ENCODE measurements at places on chromosomes 6 and 20.

DNA sequence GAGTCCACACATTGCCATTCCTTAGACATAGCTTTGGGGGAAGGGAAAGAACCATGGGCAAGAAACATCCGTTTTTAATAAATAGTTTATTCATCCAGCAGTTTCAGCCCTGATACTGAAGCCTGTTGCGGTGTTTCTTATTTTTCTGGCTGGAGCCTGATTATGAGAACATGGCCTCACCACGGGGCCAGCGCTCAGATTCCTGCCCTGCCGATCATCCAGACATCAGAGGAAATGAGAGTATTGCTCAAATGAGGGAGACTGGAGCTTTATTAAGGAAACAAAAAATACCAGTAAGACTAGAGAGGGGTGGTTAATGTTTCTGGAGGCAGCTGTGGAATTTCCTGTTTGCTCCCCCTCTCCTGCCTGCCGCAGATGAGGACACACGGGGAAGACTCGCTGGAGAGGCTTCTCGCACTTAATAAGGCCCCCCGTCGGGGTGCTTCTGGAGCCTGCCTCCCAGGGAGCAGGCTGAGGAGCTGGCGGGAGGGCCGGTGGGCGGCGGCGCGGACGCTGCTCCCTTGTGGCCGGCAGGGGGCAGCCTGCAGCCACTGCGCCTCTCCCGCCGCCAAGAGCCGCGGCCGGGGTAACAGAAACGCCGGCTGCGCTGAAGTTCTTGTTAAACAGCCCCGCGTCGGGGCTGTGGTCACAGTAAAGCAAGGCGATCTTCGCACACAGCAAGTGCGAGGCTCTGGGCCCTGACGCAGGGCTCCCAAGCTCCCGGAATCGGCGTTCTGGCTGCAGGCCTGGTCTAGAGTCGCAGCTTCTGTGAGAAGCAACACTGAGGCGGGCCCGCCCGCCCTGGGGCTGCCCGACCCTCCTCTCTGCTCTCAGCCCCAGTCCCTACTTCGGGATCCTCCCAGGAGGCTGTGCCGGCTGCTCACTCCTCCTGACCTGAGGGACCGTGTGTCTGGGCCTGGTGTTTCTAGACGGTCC lies 17.5 kb downstream of the LEMD2 start:
- no peak for DNase-seq

- no peak for DNase-seq
Measured at GRCh38 chr6:81978230-81978629, 225.7 kb upstream of the TENT5A start.

DNA sequence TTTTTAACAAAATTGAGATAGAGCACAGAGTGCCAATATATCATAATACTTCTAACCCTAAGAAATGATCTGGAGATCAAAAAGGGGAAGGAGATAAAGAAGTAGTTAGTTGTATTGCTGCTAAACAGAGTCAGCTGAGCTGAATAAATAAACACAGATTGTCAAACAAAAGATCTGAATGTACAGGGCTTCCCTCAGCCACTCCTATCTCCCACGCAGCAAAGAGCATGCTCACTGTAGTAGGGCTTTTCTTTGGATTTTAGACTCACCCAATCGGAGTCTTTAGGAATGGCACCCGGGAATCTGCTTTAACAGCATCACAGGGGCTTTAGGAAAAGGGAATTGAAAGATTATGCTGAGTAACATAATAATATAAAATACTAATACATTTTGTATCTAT lies 222.2 kb upstream of the STXBP5 start:
- no peak for DNase-seq

GRCh38 chr6:169778646-169779045 lies 27.2 kb downstream of the ERMARD start:
- DNase-seq = no peak

GRCh38 chr20:44910690-44911262 lies 916 bp downstream of the PABPC1L start:
- DNase-seq = no peak

GRCh38 chr6:115133790-115134189 lies 791.0 kb upstream of the HS3ST5 start:
- no peak for DNase-seq

DNA sequence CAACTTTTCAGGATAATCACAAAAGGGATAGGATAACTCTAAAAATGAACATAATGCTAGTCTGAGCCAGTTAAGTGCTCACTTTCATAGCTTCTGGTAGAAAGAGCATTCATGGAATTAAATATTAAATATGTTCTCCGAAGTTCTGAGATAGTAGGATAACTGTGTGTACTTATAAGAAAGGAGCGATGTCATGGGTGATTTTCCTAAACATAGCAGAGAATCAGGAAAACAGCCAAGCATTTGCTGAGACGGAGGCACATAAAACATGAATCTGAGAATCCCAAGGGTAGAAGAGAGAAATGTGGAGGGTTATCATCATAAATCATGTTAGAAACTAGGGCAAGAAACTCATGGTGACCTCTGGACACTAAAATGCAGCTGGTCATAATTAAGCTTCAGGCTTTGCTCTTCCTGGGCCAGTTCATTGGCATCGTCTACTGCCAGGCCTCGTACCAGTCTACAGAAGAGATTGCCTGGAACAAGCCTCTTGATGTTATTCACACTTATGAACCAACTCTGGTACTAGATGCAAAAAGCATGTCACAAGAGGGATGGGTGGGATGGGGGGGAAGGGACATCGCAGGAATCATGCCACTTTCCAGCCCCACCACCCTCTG lies 436.6 kb downstream of the PRKN start:
- no peak for DNase-seq

DNA sequence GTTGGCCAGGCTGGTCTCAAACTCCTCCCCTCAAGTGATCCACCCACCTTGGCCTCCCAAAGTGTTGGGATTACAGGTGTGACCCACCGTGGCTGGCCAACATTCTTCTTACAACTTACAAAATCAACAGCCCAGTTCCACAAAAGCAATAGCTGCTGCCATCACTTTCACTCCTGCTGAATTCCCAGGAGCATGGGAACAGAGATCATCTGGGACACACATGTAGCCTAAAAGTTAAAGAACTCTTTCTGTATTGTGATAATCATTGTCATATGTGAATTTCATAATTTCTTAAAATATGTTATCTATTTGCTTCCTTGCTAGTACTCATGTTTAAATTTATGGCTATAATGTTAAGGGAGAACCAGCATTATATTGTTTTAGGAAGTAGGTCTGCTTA lies 51.7 kb downstream of the NCOA6 start:
- no peak for DNase-seq

- DNase-seq = no peak
Measured at GRCh38 chr6:40135491-40136072, 201.3 kb upstream of the MOCS1 start.

DNA sequence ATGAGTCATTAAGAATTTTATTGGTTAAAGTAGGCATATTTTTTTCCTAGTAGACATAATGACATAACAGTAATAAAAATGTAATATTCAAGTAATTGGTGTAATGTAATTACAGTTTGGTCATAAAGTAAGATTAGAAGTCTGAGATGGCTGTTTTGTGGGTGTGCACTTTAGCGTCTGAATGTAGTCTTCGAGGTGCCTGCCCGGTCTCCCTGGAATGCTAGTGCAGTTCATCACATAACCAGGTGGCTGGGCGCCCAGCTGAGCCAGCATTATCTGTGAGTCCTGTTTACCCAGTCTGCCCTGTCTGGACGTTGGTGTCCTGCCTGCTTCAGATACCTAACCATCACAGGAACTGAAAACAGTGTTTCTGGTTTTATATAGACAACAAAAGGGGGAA lies 419.1 kb downstream of the CDC5L start:
- DNase-seq = no peak

- no peak for DNase-seq
Measured at GRCh38 chr6:165220045-165220444, 89.4 kb downstream of the C6orf118 start.

DNA sequence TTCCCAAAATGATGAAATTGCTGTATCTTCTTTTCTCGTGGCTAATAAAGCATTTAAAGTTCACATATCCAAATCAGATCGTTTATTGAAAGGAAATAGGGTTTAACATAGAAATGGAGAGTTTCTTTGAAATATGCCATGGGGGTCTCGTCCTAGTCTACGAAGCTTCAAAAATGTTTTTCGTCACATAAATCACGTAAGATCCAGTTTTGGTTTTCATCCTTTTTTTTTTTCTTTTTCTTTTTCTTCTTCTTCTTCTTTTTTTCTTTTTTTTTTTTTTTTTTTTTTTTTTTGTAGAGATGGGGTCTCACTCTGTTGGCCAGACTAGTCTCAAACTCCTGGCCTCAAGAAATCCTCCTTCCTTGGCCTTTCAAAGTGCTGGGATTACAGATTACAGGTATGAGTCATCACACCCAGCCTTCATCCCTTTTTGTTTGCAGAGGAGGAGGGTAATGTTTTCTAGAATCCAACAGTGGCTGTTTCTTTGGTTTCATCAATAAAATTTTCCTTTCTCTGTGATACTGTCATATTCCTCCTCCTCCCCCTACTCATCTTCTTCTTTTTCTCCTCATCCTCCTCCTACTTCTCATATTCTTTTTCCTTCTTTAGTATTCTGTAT lies 94.7 kb upstream of the LOC128125822 start:
- no peak for DNase-seq

DNA sequence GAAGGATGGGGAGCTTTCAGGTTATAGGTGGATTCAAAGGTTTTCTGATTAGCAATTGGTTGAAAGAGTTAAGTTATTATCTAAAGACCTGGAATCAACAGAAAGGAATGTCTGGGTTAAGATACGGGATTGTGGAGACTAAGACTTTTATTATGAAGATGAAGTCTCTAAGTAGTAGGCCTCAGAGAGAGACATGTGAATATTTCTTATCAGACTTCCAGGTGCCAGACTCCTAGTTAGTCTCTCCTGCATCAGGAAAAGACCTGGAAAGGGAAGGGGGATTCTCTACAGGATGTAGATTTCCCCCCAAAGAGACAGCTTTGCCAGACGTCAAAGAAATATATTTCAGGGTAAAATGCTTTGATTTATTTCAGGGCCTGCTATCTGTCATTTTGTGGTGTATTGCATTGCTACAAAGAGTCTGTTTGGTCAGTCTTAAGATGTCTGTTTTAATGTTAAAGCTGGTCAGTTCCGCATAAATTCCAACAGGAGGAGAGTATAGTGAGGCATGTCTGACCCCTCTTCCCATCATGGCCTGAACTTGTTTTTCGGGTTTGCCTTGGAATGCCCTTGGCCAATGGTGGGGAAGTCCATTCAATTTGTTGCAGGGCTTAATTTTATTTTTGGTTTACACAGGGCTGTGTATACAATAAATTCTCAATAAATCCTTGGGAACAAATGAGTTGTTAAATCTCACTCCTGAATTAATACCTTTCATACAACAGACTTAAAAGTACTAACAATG lies 103.4 kb upstream of the RALGAPA2 start:
- no peak for DNase-seq

DNA sequence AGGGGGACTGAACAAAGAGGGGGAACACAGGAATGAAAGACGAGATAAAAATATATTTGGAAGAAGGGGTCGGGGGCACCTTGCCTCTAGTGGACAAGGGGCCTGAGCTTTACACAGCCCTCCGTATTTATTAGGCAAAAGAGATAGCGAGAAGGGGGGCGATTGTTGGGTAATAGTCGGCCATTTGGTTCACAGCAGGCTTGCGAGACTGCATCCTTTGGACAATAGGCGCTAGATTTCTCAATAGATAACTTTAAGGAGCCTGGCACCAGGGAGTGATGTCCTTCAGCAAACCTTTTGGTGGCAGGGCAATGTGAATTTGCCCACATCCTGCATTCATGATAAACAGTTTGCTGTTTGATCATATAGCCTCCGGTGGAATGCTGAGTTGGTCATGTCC lies 3.0 kb upstream of the NANP start:
- no peak for DNase-seq

DNA sequence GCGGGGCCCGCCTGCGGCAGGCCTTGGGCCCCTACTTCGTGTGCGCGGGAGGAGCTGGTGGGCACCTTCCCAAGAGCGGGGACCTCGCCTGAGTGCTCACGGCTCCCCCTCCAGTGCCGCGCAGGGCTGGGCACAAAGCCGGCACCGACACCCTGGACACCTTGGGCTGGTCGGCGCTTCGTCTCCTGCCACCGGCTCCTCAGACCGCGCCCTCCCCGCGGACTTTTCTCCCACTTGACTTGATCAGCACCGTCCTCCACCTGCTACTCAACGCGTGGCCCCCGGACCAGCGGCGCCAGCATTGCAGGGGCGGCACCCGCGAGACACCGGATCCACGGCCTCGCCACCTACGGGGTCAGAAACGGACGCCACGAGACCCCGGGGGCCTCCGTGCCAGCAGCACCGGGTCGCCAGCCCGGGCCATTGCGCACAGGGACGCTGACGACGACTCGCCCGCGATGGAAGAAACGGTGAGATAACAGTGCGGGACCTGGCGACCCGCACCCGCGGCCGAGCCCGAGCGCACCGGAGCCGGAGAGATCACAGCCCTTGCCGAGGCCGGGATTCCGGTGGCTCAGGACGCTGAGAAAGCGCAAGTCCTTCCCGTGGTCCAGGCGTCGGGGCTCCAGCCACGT lies 154.2 kb downstream of the DLL1 start:
- no peak for DNase-seq

DNA sequence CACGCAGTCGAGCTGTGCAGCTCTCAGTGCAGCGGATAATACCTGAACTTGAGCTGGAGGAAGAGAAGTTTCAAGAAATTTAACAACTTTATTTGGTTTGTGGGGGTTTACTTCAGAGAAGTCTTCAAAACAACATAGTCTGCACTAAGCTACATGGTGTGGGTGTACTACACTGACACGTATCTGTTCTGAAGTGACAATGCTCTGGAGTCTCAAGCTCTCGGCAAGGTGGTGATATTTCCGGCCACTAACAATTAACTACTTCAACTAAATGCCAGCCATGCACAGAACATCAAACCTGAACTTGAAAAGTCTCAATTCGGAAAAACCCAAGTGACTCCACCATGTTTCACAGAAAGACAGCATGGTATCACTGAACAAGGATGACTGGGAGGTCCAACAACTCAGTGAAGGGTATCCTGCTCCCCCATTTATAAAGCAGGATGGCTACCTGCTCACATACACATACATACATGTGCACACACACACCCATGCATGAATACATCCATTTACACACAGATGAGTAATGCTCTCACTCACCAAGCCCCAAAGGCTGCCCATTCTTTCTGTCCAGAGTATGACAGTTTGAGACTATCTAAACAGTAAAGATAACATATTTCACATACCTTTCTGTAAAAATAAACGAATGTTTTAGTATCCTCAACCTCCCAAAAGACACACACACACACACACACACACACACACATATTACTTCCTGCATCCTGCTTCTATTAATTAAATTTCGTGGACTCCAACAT lies 15.4 kb upstream of the ANKRD60 start:
- DNase-seq = no peak

GRCh38 chr6:28865401-28866204 lies 58.2 kb downstream of the TRIM27 start:
- peak; percentile 22 for DNase-seq

Data from NCI-H774 (cell line).